ENCODE measurements at places on chromosomes 7 and 10. TPM values are rescaled to one million over a fixed set of nuclear protein-coding genes. Genes with fewer than 3 reads are reported as not detected.

DNA sequence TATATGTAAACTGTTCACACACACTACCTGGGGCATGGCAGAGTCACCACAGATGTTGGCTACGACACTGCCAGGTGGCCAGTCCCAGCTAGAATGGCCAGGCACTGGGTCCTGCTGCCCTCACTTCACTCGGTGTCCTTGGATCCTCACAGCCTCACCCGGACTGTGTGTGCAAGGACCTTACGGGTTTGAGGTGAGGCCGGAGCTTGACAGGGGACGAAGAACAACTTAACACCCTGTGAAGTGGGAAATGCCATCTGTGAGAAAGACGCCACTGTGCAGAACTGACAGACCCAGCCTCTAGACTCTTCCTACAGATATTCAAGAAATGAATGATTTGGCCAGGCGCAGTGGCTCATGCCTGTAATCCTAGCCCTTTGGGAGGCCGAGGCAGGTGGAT lies 46.7 kb downstream of the KLRG2 start:
- no peak for DNase-seq

DNA sequence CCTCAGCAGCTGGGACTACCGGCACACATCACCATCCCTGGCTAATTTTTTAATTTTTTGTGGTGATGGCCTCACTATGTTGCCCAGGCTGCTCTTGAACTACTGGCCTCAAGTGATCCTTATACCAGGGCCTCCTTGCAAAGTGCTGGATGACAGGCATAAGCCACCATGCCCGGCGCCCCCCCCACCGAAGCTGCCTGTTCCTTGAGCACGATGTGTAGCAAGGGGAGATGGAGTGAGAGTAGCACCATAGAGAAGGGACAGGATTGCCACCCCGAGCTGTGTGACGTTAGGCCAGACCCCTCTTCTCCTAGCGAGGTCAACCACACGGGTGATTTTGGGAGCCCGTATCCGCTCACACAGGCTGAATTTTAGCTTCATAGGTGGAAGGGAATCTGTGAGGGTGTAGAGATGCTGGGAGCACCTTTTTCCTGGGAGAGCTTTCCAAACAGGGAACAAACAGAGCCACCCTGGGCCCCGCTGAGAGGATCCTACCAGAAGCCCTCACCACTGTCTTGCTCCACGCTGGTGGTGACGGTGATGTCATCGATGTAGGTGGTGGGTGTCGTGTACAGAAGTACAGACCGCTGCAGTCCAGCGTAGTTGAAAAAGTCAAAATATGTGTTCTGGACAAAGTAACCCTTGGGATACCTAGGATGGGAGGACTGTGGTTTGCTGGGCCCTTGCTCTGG lies 3.0 kb downstream of the GUSB start:
- DNase-seq = no peak

DNA sequence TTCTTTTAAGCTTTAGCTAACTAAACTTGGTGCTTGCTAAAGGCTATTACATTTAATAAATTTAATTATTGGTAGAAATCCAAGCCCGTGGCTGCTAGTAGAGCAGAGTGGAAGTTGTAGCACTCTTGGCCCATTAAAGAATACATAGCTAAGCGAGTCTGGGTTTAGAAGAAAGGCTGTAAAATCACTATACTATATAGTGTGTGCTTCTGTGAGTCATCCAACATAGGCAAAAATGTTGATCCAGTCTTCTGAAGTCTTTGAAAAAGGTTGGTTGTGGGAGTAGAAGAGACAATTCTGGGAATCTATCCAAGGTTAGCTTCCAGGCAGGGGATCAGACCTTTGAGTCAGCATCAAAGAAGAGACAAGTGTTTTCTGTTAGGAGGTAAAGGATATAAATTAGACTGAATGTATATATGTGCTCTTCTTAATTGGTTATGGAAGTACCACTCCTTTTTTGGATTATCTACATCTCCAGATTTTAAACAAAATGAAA lies 664.2 kb downstream of the NXPH1 start:
- no peak for DNase-seq

- DNase-seq = no peak
Observed at GRCh38 chr10:26780793-26781601, 79.8 kb downstream of the ABI1 start.

GRCh38 chr10:31707093-31708039 lies 221.3 kb downstream of the ARHGAP12 start:
- DNase-seq = peak; percentile 80

GRCh38 chr10:71076473-71077142 lies 135.8 kb upstream of the UNC5B start:
- no peak for DNase-seq

DNA sequence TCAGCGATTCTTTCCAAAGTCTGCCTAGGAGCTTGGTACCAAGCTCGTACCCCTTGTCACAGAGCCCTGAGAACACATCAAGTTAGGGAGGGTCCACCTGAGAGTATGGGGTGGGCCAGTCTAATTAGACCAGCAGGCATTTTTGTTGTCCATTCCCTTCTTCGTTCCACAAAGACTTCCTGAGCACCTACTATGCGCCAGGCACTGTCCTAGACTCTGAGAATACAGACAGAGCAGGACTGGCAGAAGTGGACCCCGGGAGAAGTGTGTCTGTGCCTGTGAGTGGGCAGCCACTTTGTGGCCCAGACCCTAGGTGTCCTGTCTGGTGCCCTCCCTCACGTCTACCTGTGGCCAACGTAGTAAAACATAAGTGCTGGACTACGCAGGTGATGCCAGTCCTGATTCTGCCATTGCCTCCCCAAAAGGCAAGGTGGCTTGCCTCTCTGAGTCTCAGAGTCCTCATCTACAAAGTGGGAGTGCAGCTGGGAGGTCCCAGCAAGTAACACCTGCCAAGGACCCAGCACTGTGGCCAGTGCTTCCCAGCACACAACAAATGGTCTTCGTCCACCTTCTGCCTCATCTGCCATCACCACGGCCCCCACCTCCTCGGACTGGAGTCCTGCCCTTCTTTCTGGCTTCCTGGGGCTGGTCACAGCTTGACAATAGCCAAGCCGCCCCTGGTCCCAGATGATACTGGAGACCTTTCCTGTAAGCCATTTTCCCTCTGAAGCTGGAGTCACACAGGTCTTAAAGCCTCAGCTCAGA lies 54.3 kb upstream of the DUSP5 start:
- peak; percentile 36 for DNase-seq

GRCh38 chr7:42843205-42843800 lies 68.6 kb downstream of the C7orf25 start:
- DNase-seq = peak; percentile 69

- peak; percentile 12 for DNase-seq
Observed at GRCh38 chr7:129955993-129956543, 3.3 kb upstream of the UBE2H start.

DNA sequence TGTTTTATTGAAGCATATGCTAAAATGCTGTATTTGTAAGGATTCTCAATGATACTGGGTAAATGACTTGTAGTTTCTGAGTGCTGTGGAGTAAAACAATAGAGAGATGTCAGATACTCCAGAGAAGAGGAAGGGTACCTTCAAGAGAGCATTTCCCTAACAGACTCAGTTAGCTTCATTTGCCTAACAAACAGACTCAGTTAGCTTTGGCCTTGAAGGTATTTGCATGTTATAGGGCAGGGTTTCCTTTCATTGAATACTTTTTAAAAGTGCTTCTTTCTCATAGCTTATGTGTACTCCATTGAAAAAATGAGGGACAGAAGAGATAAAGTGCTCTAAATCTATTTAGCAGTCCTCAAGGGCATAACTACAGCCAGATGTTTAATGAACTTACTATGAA lies 101.8 kb downstream of the CHN2 start:
- no peak for DNase-seq

DNA sequence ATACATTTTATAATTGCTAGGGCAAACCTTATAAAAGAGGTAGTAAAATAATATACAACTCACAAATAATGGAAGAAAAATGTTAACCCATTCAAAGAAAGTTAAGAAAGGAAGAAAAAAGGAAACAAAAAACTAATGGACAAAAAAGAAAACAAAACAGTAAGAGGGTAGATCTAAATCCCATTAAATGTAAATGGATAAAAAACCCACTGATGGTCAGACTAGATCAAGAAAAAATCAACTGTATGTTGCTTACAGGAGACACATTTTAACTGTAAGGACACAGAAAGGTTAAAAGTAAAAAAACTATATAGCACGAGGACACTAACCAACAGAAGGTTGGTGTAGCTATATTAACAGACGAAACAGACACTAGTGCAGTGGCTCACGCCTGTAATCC lies 18.0 kb downstream of the FOXL3 start:
- no peak for DNase-seq

DNA sequence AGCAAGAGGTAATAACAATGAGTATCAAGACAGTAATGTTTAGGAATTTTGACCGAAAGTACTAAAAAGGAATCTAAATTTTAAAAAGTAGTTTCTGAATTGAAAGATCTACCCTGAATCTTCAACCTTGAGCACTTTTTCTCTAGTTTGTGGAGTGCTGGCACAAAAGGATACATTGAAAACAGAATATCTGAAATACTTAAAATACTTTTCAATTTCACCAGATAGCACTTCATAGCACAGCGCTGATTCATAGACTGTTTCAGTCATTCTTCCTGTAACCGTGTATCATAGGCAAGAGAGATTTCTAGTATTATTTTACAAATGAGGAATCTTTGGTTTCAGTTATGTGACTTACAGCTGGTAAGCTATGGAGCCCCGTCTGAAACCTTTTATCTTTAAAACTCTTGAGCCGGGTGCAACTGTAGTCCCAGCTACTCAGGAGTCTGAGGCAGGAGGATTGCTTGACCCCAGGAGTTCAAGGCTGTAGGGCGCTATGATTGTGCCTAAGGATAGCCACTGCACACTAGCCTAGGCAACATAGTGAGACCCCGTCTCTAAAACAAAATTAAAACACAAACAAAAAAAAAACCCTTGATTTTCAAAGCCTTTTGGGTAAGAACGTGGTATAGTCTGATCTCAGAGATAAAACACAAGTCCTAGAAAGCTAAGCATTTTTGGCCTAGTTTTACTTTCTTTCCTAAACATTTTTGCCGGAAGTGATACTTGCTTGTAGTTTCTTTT lies 35.1 kb downstream of the FHIP2A start:
- DNase-seq = no peak

GRCh38 chr10:75440271-75440793 lies 8.9 kb downstream of the LRMDA start:
- no peak for DNase-seq

The HYAL4 gene
- not detected for total RNA-seq

The DYDC2 gene
- not detected for total RNA-seq

The GATA3 gene
- not detected for total RNA-seq

The SEMA3D gene
- total RNA-seq = 5.5 TPM

The INHBA gene
- total RNA-seq = 3.7 TPM

All from sigmoid colon (tissue), 7 donors.